Cardiac fibroblast (primary cell): ENCODE measurements at places on chromosomes 3 and 15.

DNA sequence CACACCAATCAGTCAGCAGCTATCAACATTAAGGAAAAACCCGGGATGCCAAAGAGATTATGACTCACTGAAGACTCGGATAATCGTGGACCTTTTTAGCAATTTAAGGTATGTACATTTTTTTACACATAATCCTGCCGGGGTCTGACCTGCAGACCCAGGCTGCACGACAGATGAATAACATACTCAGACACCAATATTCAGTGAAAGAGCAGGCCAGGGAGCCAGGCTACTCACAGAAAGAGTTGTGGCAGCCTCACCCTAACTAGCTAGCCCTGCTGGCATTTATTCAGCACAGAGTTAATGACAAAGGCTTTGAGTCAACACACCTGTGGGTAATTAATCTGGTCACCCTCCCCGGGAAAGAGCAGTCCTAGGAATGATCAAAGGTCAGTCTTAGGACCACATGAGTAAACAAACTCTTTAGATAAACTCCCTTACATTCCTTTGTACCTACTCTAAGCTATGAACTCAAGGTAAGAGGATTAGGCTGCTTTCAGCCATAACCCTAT is 727.5 kb downstream of the TBL1XR1 start:
- no peak for DNase-seq

DNA sequence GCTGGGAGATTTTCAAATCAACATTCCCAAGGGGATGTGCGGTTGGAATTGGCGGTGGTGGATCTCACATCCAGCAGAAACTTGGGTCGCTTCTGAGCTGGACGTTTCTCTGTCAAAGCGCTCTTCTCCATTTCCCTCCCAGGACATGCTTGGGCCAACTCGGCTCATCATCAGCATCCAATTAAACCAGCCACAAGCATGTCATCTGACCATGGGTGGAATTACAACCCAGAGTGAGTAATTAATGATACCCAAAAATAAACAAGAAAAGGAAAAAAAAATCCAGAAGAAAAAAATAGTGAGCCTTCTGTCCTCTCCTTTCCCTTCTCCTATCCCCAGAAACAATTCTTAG is 111.2 kb downstream of the XXYLT1 start:
- no peak for DNase-seq

DNA sequence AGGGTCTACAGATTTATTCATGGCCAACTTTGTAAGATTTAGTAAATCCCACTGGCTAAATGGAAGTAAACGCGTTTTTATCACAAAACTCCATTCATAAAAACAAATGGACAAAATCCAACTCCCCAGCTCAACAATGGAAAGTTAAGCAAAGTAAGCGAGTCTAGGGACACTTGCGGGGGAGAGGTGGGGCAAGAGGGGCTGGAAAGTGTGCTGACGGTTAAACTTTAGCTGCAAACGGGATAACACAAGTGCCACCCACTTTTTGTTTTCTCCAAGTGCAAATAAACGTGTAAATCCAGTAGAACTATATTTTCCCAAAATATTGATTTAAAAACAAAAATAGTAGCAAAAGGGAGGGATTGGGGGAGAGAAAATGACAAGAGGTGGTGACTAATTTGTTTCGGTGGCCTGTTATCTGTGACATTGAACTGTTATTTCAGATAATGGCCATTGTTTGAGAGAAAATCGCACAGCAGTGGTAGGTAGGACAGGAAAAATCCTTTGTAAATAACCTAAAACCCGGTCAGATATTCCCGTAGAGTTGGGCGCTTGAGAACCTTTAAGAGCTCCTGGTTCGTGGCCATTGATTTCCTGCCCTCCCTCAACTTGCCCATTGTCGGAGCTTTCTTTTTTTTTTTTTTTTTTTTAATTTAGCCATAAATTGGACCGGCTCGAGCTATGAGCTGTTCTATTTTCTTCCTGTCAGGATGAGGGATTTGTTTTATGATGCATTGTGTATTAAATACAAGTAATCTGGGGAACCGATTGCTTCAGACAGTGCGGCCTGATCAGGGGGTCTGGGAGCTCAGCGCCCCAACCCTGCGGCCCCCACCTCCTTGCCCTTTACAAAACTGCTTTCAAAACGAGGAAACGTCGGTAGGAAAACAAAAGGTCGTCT is 514.8 kb downstream of the MECOM start:
- peak; percentile 33 for DNase-seq

GRCh38 chr3:43017004-43017403 is 37.9 kb downstream of the GASK1A start:
- DNase-seq: no peak

- no peak for DNase-seq
These were observed 32.4 kb upstream of the LDHAL6B start for GRCh38 chr15:59174151-59174834.
